ENCODE measurements at places on chromosomes 13 and 19.

GRCh38 chr19:45118106-45118505, 25.1 kb downstream of the PPP1R37 start:
- DNase-seq = no peak

DNA sequence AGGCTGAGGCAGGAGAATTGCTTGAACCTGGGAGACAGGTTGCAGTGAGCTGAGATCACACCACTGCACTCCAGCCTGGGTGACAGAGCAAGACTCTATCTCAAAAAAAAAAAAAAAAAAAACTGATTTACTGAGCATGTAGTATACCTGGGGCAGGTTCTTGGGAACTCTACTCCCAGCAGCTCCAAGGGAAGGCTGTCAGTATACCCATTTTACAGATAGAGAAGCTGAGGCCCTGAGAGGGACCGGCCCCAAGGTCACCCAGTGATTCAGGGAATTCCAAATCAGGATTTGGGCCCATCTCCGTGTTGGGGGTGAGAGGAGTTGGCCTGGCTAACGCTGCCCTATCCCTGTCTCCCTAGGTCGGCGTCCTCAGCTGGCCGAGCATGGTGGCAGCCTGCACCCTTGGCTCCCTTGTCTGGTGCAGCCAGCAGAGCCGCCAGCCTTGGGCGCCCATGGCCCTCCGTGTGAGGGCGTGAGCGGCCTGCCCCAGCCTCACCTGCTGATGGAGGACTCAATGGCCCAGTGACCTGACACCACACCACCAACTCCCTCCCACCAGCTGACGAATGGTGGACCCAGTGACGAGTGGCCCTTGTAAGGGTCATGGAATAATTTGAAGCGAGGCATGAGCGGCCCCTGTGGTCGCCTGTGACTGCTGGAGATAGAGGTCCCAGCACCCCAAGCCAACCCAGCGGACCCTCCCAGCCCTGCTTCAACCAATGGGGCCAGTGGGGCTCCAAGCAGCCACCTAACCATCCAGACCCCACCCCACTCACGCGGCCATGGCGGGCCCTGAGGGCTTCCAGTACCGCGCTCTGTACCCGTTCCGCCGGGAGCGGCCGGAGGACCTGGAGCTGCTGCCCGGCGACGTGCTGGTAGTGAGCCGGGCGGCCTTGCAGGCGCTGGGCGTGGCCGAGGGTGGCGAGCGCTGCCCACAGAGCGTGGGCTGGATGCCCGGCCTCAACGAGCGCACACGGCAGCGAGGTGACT, 2.4 kb downstream of the PIK3R2 start:
- DNase-seq = no peak

- DNase-seq = no peak
Observed at GRCh38 chr13:78934336-78934735, 275.4 kb upstream of the OBI1 start.

GRCh38 chr19:7657131-7657751, 11.6 kb upstream of the RETN start:
- DNase-seq = no peak

DNA sequence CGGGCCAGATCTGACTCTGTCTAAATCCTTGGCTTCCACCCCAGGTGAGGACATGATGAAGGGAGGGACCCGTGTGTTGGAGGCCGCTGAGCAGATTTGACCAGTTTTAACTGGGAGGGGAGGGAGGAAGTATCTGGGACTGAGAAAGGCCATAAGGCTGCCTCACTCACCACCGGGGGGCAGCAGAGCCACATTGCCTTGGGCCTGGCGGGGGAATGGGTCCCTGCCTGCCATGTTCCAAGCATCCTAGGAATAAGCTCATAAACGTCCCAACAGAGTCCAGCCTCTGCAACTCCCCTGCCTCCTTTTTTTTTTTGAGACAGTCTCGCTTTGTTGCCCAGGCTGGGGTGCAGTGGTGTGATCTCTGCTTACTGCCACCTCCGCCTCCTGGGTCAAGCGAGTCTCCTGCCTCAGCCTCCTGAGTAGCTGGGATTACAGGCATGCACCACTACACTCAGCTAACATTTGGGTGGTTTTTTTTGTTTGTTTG, 15.5 kb downstream of the MAST3 start:
- DNase-seq = peak; percentile 56

- DNase-seq = no peak
Observed at GRCh38 chr13:111265701-111266035, 54.8 kb upstream of the TEX29 start.

- DNase-seq = no peak
Observed at GRCh38 chr13:74979703-74980102, 502.3 kb downstream of the TBC1D4 start.

GRCh38 chr13:45332036-45332830, 8.8 kb downstream of the TPT1 start:
- DNase-seq = no peak

GRCh38 chr13:99352351-99353245, 45.4 kb upstream of the GPR183 start:
- no peak for DNase-seq

DNA sequence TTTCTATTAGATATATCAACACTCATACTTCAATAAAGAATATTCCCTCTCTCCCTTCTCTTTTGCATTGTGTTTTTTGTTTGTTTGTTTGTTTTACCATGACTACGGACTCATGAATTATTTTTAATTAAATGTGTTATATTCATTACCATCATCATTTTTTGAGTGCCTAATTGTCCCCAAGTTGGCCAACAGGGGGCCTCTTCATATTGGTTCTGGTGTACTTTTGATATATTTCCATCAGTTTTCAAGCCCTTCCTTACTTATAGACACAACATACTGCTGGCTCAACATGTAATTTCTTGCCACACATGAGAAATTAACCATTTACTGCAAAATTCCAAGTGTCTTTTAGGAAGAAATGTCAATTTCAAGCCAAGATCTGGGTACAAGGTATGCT, 54.5 kb upstream of the GPC6 start:
- no peak for DNase-seq

GRCh38 chr19:2678044-2678671, 24.3 kb downstream of the GNG7 start:
- DNase-seq = no peak

DNA sequence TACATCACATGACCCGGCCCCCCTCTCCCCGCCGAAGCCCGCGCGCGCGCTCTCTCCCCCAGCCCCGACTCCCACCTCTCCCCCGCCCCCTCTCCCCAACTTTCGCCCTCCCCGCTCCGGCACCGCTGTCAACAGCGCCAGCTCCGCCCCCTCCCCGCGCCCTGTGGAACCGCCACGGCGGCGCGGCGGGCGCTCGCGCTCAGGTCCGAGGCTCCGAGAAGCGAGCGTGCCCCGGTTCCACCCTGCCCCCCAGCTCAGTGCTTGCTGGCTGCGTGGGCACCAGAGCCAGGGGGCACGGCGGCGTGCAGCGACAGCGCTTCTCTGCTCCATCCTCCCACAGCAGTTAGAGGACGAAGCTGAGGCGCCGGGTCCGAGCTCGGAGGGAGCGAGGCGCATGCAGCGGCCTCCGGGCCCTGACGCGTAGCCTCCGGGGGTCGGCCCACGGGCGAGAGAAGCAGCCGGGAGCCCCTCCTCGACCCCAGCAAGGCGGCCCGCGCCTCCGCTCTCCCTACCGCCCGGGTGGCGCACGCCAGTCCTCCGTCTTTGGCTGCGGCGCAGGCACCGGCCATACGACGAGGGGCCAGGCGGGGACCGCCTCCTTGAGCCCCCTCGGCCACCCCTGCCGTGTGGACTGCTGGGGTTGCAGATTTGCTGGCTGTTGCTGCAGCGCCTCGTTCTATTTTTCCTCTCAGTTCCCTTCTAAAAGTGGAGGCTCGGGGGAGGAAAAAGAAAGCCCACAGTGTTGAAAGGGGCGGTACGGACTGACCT, 109.5 kb downstream of the KCNRG start:
- peak; percentile 84 for DNase-seq

- DNase-seq = peak; percentile 36
Observed at GRCh38 chr13:46492946-46493345, 60.0 kb upstream of the LRCH1 start.

DNA sequence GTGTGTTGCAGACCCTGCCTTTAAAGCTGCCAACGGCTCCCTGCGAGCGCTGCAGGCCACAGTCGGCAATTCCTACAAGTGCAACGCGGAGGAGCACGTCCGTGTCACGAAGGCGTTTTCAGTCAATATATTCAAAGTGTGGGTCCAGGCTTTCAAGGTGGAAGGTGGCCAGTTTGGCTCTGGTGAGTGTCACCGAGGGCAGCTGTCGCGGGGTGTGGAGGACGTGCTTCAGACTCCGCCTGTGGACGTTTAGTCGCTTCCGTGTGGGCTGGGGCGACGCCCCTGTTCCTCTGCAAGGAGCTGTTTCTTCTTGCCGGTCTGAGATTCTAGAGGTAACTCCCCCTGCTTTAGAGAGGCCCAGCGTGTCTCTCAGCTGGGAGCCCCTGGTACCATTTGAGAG, 24.5 kb downstream of the LAMP1 start:
- DNase-seq = no peak

DNA sequence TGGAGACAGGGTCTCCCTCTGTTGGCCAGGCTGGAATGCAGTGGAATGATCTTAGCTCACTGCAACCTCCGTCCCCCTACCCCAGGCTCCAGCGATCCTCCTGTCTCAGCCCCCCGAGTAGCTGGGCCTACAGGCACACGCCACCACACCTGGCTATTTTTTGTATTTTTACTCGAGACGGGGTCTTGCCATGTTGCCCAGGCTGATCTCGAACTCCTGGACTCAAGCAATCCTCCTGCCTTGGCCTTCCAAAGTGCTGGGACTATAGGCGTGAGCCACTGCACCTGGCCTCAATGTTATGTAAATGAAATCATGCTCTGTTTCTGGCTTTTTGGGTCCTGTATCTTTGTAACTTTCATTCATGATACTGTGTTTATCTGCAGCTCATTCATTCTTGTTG, 8.1 kb upstream of the ZNF579 start:
- DNase-seq = no peak

DNA sequence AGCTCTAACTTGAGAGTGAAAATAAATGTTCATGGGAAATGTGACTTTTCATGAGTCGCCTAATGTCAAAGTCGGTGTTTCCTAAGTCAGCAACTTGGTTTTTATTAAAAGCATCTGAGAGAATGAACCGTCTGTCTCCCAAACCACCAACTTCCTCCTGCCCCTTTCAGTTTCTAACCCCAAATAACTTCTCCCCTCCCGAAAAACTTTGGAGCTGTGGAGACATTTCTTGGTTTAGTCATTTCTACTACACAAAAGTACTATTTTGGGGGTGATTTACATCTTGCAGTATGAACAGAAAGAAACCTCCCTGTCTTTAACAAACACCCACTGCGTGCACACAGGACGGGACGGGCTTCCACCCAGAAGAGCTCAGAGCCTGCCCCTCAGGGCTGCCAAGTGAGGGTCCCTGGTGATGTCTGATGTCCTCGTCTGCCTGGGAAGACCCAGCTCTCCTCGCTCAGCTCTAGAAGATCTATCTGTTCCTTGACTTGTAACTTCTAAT, 65.0 kb downstream of the RASA3 start:
- DNase-seq = no peak

GRCh38 chr13:75425216-75426009, 56.6 kb downstream of the TBC1D4 start:
- DNase-seq = no peak

GRCh38 chr19:21947775-21948174, 63.0 kb downstream of the ZNF208 start:
- no peak for DNase-seq
